ENCODE measurements at places on chromosomes 6 and 20.

- DNase-seq, result no peak
Observed at GRCh38 chr20:58891718-58892140, 39.2 kb downstream of the GNAS start.

- DNase-seq, result no peak
Observed at GRCh38 chr20:39004508-39004907, 42.4 kb downstream of the DHX35 start.

- no peak for DNase-seq
Observed at GRCh38 chr6:147395158-147395557, 113.3 kb upstream of the SAMD5 start.

GRCh38 chr20:56382696-56383095 is 9.3 kb downstream of the AURKA start:
- DNase-seq, result no peak

- DNase-seq, result no peak
Observed at GRCh38 chr20:41137614-41138474, 501 bp downstream of the PLCG1 start.

DNA sequence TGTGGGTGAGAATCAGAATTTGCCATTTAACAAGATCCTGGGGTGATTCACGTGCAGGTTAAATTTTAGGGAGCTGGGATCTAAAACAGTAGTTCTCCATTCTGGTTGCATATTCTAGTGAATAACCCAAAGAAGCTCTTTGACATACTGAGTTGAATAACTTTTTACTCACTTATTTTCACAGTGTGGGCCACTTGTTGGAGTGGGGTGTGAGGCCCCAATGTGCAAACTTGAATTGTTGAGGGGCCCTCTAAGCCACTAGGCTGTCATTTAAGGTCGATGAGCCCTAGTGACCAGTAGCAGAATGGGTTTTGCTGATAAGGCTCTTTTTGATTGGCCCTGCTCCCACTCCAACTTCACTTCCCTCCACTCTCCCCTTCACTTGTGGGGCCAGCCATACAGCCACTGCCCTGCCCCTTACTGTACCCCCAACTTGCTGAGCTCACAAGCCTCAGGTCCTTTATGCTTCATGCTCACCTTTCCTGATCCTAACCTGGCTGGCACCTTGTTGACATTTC is 33.6 kb upstream of the RIPOR2 start:
- no peak for DNase-seq

- no peak for DNase-seq
Observed at GRCh38 chr6:46895930-46896329, 25.8 kb downstream of the ADGRF5 start.

GRCh38 chr20:5390720-5391119 is 74.0 kb upstream of the PROKR2 start:
- DNase-seq, result no peak

DNA sequence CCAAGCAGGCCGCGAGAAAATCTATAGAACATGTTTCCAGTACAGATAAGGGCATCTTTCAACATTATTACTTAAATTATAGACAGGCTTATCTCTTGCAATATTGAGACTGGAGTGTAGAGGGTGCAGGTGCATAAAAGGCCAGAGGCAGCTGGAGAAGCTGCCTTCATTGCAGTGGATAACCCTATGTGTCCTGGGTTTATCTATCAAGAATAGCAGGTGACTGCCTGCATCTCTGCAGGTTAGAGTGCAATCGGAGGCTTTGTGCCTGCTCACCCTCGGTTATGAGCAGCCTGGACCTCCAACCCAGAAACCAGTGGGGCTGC is 28.7 kb upstream of the ECI2 start:
- DNase-seq, result no peak

- no peak for DNase-seq
Observed at GRCh38 chr6:16296061-16296670, 57.8 kb downstream of the GMPR start.

- no peak for DNase-seq
Observed at GRCh38 chr6:42117843-42118161, 24.6 kb downstream of the C6orf132 start.

GRCh38 chr20:62815066-62815991 is 1.5 kb upstream of the COL9A3 start:
- DNase-seq, result no peak

- no peak for DNase-seq
Observed at GRCh38 chr20:36997121-36997520, 45.6 kb upstream of the SAMHD1 start.

DNA sequence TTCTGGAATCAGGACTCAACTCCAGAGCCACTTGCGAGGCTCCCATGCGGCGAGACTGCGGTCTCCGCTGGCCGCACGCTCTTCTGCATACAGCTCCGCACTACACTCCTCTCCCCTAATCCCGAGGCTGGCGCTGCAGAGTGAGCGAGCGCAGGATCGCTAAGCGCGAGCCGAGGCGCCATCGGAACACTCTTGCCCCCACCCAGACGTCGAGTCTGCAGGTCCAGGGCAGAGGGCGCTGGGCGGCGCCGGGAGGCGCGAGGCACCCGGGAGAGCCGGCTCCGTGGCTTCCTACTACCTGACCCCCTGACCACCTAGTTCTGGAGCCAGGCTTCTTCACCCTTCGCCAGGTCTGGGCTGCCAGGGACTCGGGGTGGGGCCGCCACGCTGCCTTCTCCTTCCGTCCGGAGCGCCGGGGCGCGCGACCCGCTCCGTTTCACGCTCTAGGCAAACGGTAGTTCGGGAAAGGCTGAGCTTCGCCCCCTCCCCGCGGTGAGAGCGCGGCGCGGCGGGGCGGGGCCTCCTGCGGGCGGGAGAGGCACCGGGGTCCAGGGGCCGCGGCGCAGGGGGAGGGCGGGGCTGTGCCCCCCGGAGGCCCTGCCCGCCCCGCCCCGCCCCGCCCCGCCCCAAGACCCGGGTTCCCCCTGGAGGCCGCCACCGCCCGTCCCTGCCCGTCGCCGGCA is 5.4 kb upstream of the TUBB2A start:
- no peak for DNase-seq

DNA sequence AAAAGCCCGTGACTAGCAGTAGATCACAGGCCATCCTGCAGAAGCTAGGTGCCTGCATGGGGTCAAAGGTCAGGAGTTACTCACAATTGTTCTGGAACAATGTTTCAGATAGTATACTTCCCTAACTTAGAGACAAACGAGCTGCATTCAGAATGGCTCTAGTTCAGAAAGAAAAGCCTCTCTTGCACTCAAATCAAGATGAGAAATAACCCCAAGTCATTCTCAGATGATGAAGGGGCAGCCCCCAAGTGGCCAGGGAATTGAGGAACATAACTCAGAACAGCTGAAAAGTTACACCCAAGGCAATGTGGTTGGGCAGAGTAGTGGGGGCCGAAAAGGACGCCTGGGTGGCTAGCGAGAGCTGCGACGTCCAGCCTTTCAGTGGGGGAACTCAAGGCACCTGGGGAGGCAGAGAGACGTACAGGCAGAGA is 27.8 kb downstream of the FYN start:
- DNase-seq, result no peak

GRCh38 chr6:2900221-2900807 is 2.8 kb downstream of the SERPINB9 start:
- DNase-seq, result no peak

- no peak for DNase-seq
Observed at GRCh38 chr6:137819740-137820139, 47.3 kb upstream of the TNFAIP3 start.

GRCh38 chr6:63352069-63352543 is 32.3 kb upstream of the LGSN start:
- DNase-seq, result no peak

- no peak for DNase-seq
Observed at GRCh38 chr20:50611128-50611810, 80.1 kb downstream of the RIPOR3 start.

DNA sequence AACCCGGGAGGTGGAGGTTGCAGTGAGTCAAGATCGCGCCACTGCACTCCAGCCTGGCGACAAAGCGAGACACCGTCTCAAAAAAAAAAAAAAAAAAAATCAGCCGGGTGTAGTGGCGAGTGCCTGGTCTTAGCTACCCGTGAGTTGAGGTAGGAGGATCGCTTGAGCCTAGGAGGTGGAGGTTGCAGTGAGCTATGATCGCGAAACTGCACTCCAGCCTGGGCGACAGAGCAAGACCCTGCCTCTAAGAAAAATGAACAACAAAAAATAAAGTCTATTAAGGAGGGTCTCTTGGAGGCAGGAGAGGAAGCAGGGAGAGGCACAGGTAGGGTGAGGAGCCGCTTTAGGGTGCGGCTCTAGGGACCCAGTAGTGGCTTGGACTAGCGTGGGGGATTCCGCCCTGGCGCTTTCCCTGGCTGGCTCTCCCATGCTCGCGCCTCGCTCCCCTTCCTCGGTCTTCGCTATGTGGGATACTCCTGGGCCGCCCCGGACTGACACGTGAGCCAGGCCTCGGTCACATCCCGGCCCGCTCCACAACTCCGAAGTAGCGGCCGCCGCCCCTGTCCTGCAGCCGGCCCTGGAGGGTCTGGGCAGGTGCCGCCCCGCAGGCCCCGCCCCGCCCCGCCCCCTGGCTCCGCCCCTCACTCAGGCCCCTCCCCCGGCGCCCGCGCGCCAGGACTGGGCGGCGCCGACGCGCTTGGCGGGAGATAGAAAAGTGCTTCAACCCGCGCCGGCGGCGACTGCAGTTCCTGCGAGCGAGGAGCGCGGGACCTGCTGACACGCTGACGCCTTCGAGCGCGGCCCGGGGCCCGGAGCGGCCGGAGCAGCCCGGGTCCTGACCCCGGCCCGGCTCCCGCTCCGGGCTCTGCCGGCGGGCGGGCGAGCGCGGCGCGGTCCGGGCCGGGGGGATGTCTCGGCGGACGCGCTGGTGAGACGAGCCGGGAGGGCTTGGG is at the start of gene MYBL2:
Gene MYBL2 (plus strand): TSS at position 739 of the 953 bp plus-strand sequence. CDS start 170 bp downstream, at position 909.
- DNase-seq, result no peak

- DNase-seq, result no peak
Observed at GRCh38 chr6:169190970-169191369, 62.7 kb downstream of the THBS2 start.

- DNase-seq, result no peak
Observed at GRCh38 chr20:4412216-4412615, 309.5 kb upstream of the PRND start.

DNA sequence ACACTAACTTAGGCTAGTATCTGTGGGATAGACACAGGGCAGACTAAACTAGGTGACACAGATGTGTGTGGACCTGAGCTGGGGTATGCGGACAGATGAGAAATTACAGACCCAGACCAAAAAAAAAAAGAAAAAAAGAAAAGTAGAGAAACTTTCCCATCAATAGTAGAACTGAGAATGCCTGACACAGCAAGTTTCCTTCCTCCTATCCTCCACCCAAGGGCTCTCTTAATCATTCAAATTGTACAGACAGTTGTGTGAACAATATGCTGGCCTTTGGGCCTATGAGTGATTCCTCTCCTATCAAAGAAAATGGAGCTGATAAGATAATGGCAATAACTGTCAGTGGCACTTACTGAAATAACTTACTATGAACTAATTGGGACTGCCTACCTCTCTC is 226.7 kb upstream of the PRDM1 start:
- no peak for DNase-seq

DNA sequence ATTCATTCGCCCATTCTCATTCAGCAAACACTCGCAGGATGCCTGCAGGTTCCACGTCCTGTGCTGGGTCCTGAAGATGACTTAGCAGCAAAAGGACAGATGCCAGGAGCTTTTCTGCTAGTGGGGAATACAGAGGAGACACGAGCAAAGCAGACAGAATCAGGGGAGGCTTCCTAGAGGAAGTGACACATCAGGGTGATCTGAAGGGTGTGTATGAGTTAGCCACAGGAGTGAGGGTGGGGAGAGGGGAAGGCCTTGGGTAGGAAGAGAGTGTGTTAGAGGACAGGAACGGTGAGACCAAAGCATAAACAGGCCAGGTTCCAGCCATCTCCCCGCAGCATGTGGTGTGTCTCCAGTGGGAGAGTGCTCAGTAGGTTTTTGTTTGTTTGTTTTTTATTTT is 73.4 kb upstream of the GTSF1L start:
- DNase-seq, result no peak

- DNase-seq, result no peak
Observed at GRCh38 chr6:133553652-133554051, 312.5 kb downstream of the EYA4 start.

DNA sequence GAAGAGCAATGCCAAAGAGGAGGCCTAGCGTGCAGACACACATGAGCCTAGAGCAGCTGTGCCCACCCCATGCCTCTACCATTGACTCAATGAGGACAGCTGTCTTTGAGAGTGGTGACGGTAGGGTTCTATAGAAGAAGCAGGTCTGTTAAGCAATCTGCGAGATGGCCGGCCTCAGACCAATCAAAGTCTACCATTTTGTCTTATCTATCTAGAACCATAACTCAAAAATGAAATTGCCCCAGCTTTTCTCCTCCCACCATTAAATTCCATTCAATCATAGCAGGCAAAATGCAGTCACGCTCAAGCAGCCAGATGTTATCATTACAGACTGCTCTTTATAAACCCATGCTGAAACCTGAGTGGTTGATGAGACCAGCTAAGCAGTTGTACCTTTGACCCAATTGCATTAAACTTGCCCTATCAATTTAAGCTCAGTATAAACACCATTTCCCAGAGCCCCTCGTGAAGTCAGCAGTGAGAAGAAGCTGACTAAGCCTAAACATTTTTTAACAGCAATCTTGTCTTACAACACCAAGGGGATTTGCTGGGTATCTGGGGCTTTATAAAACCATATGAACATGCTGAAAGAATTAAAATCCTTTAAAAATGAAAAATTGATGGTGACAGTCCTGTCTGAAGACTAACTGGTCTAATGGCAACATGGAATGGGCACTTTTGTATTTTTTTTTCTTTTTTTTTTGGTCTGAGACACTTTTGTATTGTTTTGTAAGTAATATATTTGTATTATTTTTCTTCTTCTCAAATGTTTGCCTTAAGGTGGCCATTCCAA is 57.5 kb downstream of the FOXC1 start:
- no peak for DNase-seq

- no peak for DNase-seq
Observed at GRCh38 chr20:22403632-22404361, 180.6 kb downstream of the FOXA2 start.

DNA sequence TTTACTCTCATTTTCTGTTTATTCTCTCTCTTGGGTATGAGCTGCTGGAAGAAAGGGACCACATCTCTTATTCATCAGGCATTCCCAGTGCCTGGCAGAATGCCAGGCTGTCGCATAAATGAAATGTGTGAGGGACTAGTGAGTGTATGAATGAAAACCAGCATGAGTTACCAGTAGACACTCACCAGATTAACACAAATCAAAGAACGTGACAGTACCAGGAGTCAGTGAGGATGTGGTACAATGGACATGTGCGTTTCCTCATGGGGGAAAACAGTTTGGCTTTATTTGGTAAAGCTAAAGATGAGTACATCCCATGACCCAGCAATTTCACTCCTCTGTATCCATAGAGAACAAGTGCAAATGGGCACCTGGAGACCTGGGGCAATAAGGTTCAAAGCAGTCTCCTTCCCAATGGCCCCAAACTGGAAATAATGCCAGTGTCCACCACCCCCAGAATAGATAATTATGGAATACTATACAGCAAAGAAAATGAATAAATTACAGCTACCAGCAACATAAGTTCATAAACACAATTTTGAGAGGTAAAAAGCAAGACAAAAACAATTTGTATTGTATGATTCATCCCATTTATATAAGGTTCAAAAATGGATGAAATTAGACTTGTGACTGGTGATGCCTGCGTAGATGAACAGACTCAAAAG is 93.3 kb downstream of the CDH22 start:
- no peak for DNase-seq

GRCh38 chr20:32204205-32205109 is 3.1 kb downstream of the PLAGL2 start:
- no peak for DNase-seq
